ENCODE measurements at places on chromosomes 11 and 22.

GRCh38 chr22:48279461-48279756, 1517.0 kb downstream of the TBC1D22A start:
- DNase-seq: no peak

DNA sequence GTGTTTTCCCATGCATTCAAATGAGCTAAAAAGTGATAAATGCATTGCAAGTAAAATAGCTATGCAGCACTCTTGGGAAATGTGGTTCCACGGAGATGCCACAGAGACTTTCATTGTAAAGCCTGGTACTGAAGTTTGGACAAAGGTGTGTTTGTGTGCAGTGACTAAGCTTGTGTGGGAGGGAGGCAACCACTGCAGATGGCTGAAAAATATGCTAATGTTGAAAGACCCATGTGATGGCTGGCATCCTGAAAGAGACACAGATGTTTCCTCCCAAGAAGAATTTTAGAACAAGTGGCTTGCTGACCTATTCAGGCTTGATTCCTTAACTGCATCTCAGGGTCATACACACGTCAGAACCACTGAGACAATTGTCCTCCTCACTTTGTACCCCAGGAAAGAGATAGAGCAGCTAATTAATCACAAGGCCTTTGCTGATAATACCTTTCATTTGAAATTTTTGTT, 73.8 kb downstream of the FAM76B start:
- DNase-seq: no peak

- DNase-seq: no peak
These were observed 16.0 kb downstream of the TMEM123 start for GRCh38 chr11:102436561-102436960.

DNA sequence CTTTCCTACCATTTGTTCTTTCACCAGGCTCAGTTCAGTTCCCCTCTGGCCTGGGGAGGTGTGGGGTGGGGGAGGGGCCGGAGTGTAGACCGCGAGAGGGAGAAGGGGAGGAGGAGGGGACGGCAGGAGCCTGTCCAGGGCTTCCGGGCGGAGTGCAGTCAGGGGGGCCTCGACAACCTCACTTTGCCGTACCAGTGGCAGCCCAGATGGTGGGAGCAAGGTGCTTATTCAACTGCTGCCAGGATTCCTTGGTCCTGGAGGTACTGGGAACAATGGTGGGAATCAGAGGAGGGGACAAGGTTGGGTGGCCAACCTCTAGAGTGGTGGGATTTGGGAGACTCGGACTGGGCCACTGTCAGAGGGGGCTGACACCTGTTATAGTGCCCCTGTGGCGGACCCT, 1.2 kb downstream of the BACE1 start:
- DNase-seq: no peak

DNA sequence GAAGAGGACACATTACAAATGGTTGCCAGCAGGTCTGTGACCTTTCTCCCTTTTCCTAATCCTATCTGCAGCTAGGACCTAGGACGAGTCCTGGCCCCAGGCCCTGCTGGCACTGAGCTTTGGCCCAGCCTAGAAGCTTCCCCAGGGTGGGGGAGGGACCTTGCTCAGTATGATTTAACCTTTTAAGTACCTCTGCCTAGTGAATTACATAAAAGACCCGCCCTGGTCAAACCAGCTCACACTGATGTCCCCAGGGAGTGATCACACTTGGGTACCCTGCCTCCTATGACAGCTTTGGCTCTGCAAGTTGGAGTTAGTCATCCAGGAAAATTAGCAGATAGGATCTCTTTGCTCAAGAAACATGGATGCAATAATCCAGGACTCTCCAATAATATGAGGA, 21.9 kb downstream of the ASCC2 start:
- no peak for DNase-seq

Measured in vagina (tissue), 2 donors.